ENCODE measurements at places on chromosomes 12 and 14. TPM values are rescaled to one million over a fixed set of nuclear protein-coding genes. Genes with fewer than 3 reads are reported as not detected.

BMP4 gene
- not detected for total RNA-seq

LPAR5 gene
- not detected for total RNA-seq

CLEC4E gene
- total RNA-seq: not detected

TMEM30B gene
- total RNA-seq: 1.7 TPM

ADCY6 gene
- total RNA-seq: 24.8 TPM

ALX1 gene
- not detected for total RNA-seq

FGF6 gene
- not detected for total RNA-seq

KRT79 gene
- total RNA-seq: not detected

DDX11 gene
- total RNA-seq: 6.1 TPM

ENO2 gene
- 16.3 TPM for total RNA-seq

PDE3A gene
- total RNA-seq: 0.43 TPM

HOMEZ gene
- total RNA-seq: 8.7 TPM

KRT76 gene
- total RNA-seq: not detected

MNAT1 gene
- total RNA-seq: 53.8 TPM

DTX1 gene
- total RNA-seq: not detected

ADGRD1 gene
- total RNA-seq: 7.9 TPM

TPH2 gene
- total RNA-seq: not detected

NDRG2 gene
- 2.8 TPM for total RNA-seq
